ENCODE measurements at places on chromosomes 7 and 10.

DNA sequence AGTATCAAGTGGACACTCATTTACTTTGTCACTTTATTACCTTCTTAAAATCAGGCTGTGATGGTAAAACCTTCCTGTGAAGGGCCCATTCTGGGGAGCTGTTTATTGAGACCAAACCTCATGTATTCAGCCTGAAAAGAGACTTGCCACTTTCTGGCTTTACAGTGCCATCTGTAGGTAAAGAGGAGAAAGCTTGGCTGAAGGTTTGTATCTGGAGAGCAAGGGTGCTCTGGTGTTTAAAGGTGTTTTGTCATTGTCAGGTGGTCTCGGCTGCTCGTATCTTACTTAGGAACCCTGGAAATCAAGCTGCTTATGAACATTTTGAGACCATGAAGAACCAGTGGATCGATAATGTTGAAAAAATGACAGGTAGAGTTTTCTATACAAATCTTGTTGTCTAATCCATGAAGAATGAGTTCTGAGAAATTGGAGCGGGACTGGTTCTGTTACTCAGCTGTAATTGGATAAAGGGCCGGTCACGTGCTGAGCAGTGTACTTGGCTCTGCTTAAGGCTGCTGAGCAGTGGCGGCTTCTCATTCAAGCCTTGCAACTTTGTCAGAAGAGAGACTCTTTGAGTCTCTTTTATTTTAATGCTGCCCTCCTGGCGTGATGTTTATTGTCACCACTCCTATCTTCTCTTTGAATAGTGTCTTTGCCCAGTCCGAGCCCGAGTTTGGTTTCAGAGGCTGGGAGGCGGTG lies 46.9 kb downstream of the AP3M1 start:
- DNase-seq: no peak

DNA sequence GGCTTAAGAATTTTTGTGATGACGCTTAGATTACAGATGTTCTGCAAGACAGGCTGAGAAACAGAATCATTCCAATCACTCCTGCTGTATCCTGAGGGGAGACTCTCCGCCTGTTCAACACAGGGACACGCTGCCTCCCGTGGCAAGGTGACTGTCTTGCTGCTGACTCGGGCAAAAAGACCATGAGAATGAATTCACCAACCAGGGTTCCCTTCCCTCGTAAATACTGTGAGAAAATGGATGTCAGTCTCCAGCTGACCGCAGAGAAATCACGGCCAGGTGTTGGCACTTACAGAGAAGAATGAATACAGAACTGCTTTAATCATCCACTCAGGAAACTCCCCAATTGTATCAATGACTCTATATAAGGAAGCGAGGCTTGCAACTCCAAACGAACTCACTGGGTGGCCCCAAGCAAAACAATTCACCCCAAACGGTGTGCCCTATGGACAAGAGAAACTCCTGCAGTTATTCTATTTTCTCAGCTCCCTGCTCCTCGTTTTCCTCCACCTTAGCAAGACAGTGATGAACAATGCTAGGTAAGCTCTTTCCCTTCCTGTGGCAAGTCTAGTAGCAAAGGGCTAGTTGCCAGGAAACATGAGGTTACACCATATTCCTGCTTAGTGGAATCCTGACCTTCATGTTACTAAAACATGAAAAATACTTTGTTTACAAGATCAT lies 22.8 kb downstream of the GNA12 start:
- no peak for DNase-seq

DNA sequence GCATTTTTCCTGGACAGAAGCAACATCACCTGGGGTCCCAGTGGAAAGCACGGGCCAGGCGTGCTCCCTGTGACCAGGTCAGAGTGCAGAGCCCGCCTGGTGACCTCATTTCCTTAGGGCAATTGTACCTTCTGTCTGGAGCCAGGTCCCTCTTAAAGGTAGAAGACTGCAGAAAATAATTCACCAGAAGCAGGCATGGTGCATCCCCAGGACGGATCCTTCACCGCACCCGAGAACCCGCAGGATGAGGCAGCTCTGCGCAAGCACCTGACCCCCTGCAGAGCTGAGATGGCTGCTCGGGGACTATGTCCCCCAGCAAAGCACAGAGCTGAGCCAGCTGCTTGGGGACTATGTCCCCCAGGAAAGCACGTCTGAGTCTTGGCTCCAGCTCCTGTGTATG lies 557.6 kb downstream of the PTPRN2 start:
- DNase-seq: no peak

GRCh38 chr10:7435674-7436073 lies 24.8 kb upstream of the SFMBT2 start:
- DNase-seq: no peak

DNA sequence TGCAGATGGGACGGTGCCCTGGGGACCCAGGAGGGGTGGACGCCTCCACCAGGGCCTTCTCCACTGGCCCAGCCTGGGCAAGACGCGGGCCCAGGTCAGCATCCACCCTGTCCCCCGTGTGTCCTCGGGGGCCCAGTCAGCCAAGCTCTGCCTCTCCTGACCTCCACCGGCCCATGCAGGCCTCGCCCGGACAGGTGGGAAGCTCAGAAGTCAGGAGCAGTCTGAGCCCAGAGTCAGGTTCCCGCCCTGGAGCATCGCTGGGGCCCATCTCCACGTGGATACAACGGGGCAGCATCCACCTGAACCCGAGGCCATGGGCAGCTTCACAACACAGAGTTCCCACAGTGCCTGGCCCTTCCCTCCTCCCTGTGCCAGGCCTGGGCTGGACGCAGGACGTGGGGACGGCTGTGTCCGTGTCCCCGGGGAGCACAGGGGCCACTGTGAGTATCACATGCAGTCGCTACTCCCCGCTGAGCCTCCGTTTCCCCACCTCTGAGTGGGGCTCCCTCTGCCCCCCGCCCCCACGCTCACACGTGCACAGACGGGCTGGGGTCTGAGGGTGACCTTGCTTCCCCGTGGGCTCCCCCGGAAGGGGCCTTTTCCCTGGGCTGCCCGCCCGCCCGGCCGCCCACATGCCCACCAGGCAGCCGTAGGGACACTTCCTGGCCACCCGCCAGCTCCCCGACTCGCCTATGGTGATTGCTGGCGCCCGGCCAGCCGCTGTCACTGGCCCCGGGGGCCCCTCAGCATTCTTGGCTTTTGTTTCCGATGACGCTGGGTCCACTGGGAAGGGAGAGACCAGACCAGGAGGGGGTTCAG lies 64.3 kb downstream of the PDGFA start:
- DNase-seq: no peak

GRCh38 chr7:108037140-108037539 lies 34.2 kb upstream of the LAMB1 start:
- DNase-seq: no peak

GRCh38 chr10:103699611-103700435 lies 155.6 kb downstream of the SH3PXD2A start:
- no peak for DNase-seq

- DNase-seq: no peak
Observed at GRCh38 chr7:150396851-150397260, 17.7 kb downstream of the ZNF775 start.

DNA sequence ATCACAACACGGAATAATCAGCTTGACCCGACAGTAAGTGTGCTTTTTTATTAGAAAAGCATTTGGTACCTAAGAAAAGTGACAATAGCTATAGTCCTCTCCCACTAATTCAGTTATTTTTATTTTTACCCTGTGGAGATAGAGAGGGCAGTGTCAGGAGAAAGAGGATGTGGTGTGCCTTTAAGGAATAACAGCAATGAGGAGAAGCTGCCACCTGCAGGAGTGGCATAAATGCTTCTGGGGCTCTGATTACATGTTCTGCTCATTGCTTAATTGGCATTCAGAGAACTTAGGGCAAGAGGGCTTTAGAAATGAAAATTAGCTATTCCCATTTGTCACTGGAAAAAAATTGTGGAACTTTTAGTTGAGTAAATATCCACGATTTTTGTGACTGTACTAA lies 60.1 kb downstream of the DENND11 start:
- DNase-seq: no peak

GRCh38 chr10:71365366-71365765 lies 31.4 kb upstream of the CDH23 start:
- DNase-seq: no peak

DNA sequence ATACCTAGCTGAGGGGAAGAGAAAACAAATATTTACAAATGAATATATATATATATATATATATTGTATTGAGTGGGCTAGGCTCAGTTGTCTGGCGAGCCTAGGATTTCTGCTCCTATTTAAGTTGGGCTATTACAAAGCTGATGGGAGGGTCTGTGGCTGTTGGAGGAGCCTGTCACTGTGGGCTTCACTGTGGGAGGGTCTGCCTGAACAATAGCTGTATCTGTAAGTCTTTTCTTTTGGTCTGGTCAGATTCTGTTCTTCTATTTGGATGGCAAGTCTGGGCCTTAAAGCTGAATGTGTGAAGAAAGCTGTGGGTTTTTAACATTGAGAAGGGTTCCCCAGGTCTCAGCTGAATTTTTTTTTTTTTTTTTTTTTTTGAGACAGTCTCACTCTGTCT lies 220.6 kb upstream of the LYZL1 start:
- DNase-seq: no peak

DNA sequence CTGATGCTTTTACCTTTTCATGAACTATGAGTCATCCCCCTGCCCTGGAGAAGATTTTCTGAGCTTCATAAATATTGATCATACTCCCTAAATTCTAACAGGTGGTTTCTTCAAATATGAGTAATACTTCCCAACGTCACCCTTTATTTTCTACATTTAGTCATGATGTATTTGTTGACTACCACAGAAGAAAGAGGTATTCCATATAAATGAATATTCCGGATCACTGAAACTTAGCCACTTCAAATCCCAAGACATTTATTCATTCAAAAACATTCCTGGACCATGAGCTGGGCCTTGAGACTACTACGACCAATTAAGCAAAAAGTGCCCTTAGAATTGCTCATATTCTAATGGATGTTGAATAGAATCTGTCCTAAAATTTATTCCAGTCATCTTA lies 395.8 kb upstream of the NPVF start:
- no peak for DNase-seq

DNA sequence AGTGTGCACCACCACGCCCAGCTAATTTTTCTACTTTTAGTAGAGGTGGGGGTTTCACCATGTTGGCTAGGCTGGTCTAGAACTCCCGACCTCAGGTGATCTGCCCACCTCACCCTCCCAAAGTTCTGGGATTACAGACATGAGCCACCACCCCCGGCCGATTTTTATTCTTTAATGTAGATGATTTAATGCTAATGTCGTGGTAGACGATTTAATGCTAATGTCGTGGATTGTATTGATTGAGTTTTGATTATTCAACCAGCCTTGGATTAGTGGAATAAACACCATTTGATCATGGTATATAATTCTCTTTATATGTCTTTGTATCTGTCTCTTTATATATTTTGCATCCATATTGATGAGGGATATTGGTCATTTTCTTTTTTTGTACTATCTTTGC lies 52.6 kb downstream of the OGDH start:
- no peak for DNase-seq

DNA sequence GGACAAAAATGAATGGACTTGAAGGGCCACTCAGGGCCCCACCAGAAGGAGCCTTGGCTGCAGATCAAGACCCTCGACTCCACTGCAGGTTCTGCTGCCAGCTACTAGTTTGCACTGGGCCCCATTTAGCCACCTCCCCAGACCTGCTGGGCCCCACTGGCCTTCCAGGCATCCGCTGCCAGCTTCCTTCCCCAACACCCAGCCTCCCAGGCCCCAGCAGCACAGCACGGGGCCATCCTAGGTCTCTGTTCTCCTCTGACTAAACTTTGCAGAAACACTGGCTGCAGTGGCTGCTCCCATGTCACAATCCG lies 277.4 kb upstream of the KLF14 start:
- no peak for DNase-seq

DNA sequence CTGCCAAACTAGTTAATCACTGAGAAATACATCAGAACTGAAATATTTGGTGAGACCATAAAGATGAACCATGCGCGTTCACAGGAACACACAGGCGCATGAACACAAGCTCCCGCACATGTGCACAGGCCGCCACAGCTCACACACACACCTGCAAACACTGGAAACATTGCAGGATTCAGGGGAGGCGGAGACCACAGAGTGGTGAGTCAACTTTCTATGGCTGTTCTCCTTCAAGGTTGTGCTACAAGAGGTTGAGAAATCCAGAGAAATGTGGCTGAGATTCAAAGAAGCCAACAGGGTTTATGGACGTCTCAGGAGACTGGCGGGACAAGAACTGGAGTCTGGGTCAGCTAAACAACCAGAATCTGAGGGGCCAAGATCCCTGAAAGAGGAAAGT lies 17.8 kb downstream of the ESYT2 start:
- DNase-seq: no peak

- no peak for DNase-seq
Observed at GRCh38 chr10:104639590-104640338, 1.3 kb upstream of the SORCS3 start.

- DNase-seq: no peak
Observed at GRCh38 chr10:100744136-100744986, 1.0 kb upstream of the PAX2 start.

GRCh38 chr7:155701972-155702544 lies 57.6 kb downstream of the RBM33 start:
- no peak for DNase-seq

- DNase-seq: no peak
Observed at GRCh38 chr10:69807122-69807521, 5.4 kb downstream of the COL13A1 start.

GRCh38 chr7:135337977-135338550 lies 104.4 kb downstream of the STRA8 start:
- DNase-seq: no peak

- no peak for DNase-seq
Observed at GRCh38 chr10:76430061-76430645, 998.7 kb downstream of the LRMDA start.

DNA sequence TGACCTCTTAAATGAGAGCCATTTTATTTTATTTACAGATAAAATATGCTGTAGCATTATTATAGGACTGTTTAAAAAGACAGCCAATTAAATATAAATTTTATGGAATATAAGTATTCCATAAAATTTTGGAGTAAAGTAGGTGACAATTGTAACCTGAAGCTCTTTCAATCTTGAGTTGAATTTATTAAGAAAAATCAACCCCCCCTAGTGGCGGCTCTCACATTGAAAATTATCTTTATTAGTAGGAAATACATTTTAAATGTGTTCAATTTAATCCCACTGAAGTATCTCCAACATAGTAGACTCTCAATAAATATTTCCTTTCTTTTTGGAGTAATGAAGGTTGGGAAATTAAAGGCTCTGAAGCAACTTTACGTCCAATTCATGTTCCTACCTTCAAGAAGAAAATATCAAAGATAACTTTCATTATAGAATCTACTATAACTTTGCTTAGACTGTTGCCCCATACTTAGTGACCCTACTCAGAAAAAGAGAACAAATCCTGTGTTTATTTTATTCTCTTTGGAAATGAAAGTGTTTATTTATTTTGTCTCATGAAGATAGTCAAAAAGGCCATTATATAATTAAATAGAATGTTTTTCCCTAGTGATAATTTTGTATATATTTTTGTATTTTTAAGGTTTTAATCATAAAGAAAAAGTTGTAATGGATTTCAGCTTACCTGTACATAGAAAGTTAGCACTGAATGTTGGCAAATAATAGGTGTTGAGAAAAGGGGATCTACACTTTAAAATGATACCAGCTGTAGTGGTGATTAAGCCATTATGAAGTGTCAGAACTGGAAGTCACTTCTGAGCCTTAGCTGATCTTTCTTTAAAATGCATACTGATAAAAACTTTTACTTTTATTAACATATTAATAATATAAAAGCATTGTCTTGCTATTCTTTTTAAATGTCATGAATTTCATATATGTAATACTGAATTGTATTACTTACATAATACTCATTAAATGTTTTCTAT lies 3.3 kb downstream of the AHR start:
- no peak for DNase-seq
